ENCODE measurements at places on chromosomes 7 and 10.

GRCh38 chr10:101272229-101272868 is 43.1 kb upstream of the LBX1 start:
- peak; percentile 73 for DNase-seq

- DNase-seq = peak; percentile 54
Observed at GRCh38 chr7:78970440-78970916, 483.0 kb downstream of the MAGI2 start.

DNA sequence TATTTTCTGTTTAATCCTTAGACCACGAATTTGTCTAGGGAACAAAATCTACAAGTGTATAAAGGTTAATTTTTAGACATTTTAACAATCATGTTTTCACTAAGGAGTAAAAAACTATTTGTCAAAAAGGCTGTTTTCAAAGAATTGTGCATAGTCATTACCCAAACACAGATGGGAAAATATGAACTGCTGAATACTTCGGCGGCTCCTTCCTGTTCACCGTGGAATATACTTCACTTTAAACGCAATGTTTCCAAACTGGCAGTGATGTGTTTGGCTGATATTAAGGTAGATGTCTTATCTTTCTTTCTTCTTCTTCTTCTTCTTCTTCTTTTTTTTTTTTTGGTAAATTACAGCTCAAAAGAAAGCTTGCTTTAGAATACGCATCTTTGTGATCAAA is 41.4 kb downstream of the JCAD start:
- no peak for DNase-seq

DNA sequence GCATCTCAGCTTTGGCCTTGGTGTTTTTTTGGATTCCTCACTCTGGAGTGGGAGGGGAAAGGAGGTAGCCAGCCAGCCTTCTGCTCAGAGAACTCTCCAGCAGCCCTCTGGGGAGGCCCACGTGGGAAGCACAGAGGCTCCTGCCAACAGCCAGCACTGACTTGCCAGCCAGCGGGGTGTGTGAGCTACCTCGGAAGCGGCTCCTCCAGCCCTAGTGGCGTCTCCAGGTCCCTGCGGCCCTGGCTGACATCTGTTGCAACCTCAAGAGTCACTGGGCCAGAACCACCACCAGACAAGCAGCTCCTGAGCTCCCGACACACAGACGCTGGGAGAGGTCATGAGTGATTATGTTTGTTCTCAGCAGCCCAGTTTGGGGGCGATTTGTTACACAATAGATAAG is 180.2 kb upstream of the FZD8 start:
- DNase-seq = peak; percentile 25

Data from EL (cell line).